ENCODE measurements at places on chromosomes 7 and 10. TPM values are rescaled to one million over a fixed set of nuclear protein-coding genes. Genes with fewer than 3 reads are reported as not detected.

Gene SFTPA1
- not detected for total RNA-seq

Gene ASB15
- total RNA-seq = not detected

Gene CPN1
- total RNA-seq = not detected

Gene TMEM178B
- total RNA-seq = 0.39 TPM

Gene SFTPD
- total RNA-seq = 1.1 TPM

Gene PPIF
- total RNA-seq = 86.6 TPM

Gene PON1
- total RNA-seq = not detected

Gene GSTO2
- 1.7 TPM for total RNA-seq

Gene PNLIPRP3
- not detected for total RNA-seq

Gene HOXA9
- total RNA-seq = not detected

Gene TYW1
- 15.8 TPM for total RNA-seq

Data from cardiac muscle cell (in vitro differentiated cells and primary cell).